ENCODE measurements at places on chromosomes 12 and 14.

DNA sequence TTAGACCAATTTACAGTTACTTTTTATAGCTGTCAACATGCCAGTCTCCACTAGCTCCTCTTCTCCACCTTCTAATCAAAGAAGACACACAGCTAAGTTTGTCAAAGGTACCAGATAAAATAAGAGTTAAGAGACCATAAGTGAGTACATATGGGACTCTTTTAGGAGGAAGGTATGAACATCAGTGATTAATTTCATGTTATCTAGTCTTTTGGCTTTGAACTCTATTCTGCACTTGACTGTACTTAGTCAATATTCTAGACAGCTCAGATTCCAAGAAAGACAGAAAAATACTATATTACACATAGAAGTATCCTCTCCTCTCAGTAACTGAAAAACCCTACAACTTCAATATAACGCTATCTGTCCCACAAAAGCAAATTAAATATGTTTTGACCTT lies 28.1 kb downstream of the CAPRIN2 start:
- no peak for DNase-seq

GRCh38 chr12:40784102-40784501 lies 91.9 kb downstream of the CNTN1 start:
- DNase-seq: no peak

DNA sequence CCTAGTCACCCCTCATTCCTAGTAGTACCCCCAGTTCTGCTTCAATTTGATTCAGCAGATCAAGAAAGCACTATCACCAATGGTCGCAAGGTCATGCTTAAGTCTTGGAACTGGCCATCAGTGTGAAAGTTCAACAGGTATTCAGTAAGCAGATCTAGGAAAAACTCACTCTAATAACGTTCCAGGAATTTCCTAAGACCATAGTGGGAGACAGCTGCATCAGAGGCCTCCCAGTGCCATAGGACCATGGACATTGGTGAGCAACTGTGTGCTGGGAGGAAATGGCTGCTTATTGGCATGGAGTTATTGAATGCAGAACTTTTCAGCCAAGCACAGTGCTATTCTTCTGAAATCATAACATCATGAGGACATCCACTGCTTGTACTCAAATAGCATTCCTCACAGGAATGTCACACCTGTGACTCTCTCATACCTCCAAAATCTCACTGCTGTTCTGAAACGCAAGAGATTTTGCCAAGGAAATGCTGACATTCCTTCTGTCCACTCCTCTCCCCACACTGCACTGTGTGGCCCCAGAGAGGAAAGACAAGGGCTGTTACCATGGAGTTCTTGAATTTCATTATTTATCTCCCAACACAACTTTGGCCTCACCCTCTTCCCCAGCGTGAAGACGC lies 30.9 kb upstream of the MDM2 start:
- DNase-seq: no peak

GRCh38 chr14:93727917-93728650 lies 60.2 kb downstream of the PRIMA1 start:
- DNase-seq: no peak

DNA sequence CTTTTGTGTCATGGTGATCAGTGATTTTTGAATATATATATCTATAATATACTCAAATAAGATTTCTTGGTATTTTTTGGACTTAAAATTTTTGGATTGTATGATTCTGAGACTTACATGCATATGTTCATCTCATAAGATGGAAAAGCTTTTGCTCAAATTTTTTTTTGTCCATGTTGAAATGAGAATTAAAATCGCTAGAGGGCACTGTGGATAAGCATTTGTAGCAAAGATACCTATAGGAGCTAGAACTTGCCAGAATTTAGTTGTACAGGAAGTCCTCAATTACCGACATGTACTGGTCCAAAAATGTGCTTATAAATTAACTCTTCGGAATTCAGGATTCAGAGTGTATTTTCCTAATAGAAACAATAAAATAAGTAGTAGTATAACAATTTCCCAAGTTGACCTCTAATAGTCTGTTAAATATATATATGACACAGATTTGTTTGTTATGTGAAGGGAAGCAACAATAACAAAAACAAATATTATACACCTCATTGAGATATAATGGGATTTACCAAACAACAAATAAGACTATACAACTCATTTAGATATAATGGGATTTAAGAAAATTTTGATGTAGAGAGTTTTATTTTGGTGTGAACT lies 179.6 kb downstream of the TMEM117 start:
- peak; percentile 49 for DNase-seq

GRCh38 chr14:95037273-95037672 lies 120.1 kb downstream of the DICER1 start:
- no peak for DNase-seq

DNA sequence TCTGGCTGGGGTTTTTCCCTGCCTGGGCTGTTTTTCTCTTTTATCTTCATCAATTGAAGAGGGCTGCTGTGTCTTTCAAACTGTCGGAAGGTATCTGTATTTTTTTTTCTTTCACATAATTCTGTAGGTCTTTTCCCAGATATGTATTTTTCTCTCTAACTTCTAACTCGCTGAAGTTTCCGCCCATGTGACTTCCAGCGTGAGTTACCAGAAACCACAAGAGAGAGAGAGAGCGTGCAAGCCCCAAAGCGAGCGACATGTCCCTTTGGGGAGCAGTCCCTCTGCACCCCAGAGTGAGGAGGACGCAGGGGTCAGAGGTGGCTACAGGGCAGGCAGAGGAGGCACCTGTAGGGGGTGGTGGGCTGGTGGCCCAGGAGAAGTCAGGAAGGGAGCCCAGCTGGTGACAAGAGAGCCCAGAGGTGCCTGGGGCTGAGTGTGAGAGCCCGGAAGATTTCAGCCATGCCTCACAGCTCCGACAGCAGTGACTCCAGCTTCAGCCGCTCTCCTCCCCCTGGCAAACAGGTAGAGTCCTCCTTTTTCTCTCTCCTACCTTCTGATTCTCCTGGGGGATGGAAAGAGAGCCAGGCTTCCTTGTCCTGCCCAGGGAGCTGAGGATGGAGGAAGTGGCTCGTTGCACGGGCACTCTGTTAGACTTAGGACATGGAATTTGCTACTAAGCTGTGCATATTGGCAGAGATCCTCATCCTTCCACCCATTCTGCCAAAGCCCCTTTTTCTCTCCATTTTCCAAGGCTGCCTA lies at the start of gene BATF:
Gene BATF, plus strand, starts transcription at position 246 of the 759 bp plus-strand sequence. Its CDS starts 214 bp downstream, at position 460.
- DNase-seq: no peak

- DNase-seq: no peak
These were observed 54.6 kb downstream of the ZC3H14 start for GRCh38 chr14:88617479-88617878.

GRCh38 chr12:18882690-18883089 lies 144.8 kb downstream of the CAPZA3 start:
- DNase-seq: no peak

DNA sequence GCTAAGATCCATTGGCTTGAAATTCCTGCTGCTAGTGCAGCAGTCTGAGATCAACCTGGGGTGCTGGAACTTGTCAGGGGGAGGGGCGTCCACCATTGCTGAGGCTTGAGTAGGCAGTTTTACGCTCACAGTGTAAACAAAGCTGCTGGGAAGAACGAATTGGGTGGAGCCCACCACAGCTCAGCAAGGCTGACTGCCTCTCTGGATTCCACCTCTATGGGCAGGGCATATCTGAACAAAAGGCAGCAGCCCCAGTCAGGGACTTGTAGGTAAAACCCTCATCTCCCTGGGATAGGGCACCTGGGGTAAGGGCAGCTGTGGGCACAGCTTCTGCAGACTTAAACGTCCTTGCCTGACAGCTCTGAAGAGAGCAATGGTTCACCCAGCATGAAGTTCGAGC lies 191.7 kb downstream of the ALG10B start:
- DNase-seq: no peak

GRCh38 chr12:91744597-91744996 lies 401.0 kb downstream of the BTG1 start:
- DNase-seq: peak; percentile 3
